GM13977 (cell line): ENCODE measurements at places on chromosomes 13 and 19.

- no peak for DNase-seq
Observed at GRCh38 chr13:99812625-99813024, 158.9 kb downstream of the ZIC5 start.

GRCh38 chr13:46613409-46614049, 60.6 kb downstream of the LRCH1 start:
- no peak for DNase-seq

DNA sequence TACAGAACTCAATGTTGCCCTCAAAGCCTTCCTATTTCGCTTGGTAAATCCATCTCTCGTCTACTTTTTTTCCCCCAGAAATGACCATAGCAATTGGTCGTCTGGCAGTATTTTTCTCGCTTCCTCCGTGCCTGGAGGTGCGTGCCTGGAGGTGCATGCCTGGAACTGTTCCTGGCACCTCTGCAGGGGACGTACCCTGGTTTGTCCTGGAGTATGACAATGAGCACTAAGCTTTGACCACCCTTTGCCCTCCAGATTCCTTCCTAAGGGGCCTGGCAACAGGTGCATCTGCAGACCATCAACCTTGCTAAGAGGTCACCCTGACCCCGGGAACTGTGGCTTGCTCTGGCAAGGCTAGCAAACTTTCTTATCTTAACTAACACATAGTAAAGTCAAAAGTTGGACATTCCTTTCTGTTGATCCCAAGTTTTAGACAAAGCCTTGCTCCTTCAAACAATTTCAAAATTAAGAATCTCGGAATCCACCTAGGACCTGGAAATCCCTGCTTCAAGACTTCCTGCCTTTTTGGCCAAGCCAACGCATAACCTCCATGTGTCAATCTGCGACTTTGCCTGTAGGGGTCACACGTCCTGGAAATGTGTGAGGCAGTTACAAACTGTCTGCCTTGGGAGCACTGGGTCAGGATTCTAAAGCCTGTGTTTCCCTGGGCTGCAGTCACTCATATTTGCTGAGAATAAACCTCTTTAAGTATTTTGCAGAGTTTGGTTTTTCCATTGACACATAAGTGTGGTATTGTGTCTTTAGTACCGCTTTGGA, 28.8 kb upstream of the TUBGCP3 start:
- DNase-seq = peak; percentile 70

GRCh38 chr19:37346091-37346490, 24.8 kb upstream of the ZNF527 start:
- DNase-seq = no peak

DNA sequence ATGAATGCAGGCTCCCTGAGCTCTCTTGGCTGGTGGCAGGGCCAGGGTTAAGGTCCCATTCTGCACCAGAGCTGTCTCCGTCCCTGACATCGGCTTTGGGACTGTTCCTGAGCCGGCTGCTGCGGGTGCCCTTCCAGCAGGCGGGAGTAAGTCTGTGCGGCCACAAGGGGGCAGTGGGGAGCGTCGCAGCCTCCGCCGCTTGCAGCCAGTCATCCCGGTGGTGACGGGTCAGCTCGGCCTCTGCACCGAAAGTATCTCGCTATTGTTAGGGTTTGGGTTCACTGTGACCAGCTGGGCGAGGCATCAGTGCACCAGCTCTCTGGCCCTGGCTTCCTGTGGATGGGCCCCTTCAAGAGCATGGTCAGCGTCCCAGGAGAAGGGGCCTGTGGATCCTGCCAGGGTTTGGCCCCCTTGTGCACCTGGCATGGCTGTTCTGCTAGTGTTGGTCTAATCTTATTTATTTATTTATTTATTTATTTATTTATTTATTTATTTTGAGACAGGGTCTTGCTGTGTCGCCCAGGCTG, 15.1 kb downstream of the NDUFB7 start:
- peak; percentile 93 for DNase-seq

DNA sequence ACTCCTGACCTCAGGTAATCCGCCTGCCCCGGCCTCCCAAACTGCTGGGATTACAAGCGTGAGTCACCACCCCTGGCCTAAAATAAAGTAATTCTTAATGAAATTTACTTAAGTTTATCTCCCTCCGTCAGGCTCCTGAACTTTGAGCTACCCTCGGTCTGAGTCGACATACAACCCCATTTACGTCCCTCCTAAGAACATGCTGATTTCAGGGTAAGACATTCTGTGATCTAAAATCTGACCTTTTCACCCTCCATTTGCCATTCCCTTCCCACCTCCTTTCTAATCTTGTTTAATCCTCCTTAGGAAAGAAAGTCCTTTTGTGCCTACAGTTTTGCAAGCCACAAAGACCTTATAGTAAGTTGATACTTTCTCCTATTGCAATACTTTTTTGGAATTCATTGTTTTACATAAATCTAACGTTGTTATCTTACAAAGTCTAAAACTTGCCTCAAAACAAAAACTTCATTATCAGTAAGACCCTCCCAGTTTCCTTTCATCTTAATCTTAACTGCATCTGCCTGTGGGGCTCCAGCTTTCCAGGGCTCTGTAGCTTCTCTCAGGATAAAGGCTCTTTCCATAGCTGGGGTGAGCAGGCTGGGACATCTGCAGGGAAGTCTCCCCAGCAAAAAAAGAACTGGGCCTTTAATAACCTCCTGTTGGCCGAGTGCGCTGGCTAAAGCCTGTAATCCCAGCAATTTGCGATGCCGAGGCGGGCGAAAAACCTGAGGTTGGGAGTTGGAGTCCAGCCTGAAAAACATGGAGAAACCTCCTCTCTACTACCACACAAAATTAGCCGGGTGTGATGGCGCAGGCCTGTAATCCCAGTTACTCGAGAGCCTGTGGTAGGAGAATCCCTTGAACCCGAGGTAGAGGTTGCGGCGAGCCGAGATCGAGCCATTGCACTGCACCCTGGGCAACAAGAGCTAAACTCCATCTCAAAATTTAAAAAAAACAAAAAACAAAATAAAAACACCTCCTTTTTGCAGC, 143.1 kb downstream of the ZNF737 start:
- no peak for DNase-seq

DNA sequence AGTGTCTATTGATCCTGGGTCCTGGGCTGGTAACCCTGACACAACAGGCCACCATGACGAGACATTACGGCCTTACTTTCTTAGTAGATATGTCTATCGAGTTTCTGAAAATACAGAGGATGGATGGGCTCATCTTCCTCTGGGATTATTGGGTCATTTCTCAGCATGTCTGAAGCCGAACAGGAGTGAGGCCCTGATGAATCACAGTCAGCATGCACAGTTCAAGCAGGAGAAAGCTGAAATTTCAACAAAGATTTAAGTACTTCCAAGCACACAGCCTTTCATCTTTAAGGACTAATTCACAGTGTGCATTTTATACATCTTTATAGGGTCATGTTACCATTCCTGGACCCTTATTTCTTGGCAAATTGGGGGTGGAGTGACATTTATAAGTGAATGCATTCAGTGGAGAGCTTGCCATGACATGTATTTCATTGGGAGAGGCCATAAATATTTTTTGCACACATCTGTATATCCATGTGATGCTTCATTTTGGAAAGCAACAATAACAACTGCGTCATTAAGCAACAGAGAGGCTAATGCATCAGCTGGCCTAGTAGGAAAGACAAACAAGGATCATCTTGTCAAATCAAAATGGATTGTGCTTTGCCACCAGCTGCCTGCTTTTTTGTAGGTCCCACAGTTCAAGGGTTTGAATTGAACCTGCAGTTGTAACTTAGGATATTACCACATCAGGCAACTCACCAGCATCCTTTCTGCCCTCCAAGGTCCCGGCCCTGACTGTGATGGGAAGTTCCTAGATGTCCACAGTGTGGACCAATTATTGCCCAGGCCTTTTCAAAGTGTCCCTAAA, 143.5 kb downstream of the DNAJC15 start:
- no peak for DNase-seq

DNA sequence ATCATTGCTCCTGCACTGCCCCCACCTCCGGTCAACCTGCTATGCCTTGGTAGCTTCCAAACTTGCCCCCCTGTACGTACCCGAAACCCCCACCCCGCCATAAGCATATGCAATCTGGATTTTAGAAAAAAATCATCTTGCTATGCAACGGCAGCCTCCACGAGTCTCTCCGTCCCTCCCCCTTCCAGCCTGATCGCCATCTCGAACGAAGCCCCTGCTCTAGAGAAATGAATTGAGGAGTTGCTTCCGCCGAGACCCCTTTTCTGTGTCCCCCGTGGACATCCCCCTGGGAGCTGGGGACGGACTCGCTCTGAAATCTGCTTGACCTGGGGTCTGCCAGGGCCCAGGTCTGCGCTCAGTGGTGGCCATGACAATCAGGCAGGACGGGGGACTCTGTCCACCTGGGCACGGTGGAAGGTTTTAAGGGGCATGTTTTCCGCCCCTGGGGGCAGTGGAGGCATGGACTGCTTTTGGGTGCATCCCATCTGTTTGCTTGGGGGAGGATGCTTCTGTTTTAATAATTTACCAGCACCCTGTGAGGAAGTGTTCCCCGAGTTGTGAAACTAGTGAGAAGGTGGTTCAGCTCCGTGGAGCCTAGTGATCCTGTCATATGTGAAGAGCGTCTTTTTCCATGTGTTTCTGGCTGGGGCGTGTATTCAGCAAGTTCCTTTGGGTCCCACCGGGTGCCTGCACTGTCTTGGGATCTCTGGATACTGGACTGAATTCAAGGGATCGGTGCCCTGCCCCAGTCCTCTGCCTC, 1.0 kb downstream of the KDM4B start:
- peak; percentile 64 for DNase-seq

GRCh38 chr13:21613791-21614190, 9.8 kb upstream of the MICU2 start:
- no peak for DNase-seq

- no peak for DNase-seq
Observed at GRCh38 chr19:29484876-29485275, 40.9 kb upstream of the VSTM2B start.

- DNase-seq = peak; percentile 36
Observed at GRCh38 chr13:112065867-112066623, 904 bp upstream of the SOX1 start.

DNA sequence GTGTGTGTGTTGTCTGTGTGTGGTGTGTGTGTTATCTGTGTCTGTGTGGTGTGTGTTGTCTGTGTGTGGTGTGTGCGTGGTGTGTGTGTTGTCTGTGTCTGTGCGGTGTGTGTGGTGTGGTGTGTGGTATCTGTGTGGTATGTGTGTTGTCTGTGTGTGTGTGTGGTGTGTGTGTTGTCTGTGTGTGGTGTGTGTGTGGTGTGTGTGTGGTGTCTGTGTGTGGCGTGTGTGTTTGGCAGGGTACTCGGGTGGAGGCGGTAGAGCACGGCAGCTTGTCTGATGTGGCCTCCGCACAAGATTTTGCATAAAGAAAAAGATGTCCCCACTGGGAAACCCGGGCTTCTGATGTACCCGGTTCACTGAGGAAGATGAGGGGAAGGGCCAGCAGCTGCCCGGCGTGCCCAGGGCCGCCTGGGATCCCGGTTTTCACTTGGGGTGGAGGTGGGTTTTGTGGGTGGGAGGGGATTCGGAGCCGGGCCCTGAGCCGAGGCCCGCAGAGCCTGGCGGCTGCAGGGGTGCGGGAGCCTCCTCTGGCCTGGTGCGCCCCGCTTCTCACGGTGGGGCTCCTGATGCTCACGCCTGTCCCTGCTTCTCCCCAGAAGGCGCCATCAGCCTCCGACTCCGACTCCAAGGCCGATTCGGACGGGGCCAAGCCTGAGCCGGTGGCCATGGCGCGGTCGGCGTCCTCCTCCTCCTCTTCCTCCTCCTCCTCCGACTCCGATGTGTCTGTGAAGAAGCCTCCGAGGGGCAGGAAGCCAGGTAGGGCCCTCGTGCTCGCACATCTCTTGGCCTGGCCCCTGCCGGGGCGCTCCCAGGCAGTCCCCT, 21.2 kb downstream of the HDGFL2 start:
- no peak for DNase-seq

DNA sequence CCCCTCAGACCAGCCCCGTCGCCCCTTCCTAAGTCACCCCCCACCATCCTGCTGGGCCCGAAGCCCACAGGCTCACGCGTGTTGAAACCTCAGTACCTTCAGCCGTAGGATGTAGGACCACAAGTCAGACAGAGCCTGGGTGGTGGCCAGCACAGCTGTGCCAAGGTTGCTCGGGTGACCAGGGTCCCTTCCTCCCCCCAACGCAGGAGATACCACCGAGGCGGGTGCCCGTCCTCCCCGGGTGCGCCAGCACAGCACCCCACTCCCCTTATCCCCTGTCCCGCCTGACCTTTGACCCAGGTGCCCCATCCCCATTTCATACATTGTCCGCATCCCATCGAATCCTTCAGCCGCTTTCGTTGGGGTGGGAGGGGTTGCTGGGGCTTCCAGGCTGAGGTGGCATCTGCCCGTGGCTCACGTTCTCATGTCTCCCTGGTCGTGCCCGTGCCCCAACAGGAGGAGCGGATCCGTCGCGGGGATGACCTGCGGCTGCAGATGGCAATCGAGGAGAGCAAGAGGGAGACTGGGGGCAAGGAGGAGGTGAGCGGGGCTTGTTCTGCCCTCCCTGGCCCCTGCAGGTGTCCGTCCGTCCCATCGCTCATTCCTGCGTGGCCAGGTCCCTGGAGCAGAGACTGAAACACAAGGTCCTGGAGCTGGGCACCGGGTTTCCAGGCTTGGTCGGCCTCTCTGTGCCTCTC, 14.5 kb downstream of the EPN1 start:
- DNase-seq = no peak

DNA sequence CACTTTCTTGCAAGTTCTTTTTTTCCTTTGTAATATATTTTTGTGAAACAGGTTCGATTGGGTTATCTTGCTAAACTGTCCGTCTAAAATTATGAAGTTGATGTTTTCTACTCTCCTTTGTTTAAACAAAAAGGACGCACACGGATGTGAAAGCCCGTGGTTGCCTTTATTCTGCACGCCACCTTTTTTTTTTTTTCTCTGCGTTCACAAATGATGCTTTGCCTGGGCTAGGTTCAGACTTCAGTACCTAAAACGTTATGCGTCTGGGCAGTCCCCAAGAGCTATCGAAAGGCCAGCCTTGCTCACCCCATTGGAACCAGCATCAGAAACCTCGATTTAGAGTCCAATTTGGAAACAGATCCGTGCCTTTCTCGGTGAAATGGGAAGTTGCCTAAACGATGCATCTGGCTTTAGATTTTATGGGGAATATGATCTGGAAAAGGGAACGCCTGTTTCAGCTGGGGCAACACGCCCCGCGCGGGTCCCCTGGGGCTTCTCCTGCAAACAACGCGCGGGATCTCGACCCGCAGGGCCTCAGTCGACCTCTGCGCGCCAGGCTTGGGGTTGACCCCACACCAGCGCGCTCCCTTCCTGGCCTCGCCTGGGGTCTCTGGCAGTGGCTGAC, 113.9 kb downstream of the KCNRG start:
- DNase-seq = peak; percentile 67
